Pons (tissue), 1 donor: ENCODE measurements at places on chromosomes 6 and 20.

GRCh38 chr20:57251344-57251743, 15.1 kb downstream of the BMP7 start:
- no peak for DNase-seq

- no peak for DNase-seq
These were observed 3.2 kb upstream of the DEF6 start for GRCh38 chr6:35294308-35294945.

GRCh38 chr6:130593200-130593599, 227.4 kb downstream of the TMEM200A start:
- no peak for DNase-seq

- no peak for DNase-seq
These were observed 93.5 kb downstream of the CDC5L start for GRCh38 chr6:44481056-44481455.

GRCh38 chr6:144847916-144848315, 562.8 kb downstream of the UTRN start:
- no peak for DNase-seq
